ENCODE measurements at places on chromosomes 5 and 9.

- no peak for DNase-seq
Measured at GRCh38 chr9:86445671-86446070, 91.5 kb upstream of the TUT7 start.

- no peak for DNase-seq
Measured at GRCh38 chr5:93583768-93584595, 960 bp downstream of the NR2F1 start.

- DNase-seq, result no peak
Measured at GRCh38 chr5:148524721-148525120, 129.6 kb downstream of the HTR4 start.

DNA sequence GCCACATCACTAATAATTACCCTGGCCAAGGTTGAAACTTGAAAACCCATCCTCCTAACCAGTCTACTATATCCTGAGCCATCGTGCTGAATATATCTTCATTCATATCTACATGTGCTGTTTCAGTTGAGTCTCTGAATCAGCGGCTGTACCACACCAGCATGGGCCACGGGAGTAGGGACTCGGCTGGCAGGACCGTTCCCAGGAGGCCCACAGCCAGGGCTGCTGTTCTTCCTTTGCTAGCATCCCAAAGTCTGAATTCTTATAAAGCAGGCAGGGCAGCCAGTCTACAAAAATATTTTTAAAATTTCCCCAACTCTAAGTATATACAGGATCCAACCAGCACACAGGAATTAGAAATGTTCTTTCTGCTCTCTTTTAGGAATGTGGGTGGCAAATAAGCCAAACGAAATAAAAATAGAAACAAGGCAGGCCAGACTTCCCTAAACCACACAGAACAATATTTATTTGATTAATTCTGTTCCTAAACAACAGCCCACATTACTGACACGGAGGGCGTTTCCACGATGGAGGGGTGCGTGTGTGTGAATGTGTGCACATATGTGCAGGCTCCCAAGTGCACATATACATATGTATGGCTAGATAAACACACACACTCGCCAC, 42.8 kb upstream of the EQTN start:
- DNase-seq, result no peak

- DNase-seq, result no peak
Measured at GRCh38 chr5:57626703-57627102, 144.1 kb upstream of the ACTBL2 start.

GRCh38 chr5:24065779-24066178, 558.4 kb downstream of the PRDM9 start:
- DNase-seq, result no peak

- DNase-seq, result no peak
Measured at GRCh38 chr5:160496334-160496733, 74.7 kb downstream of the PTTG1 start.

DNA sequence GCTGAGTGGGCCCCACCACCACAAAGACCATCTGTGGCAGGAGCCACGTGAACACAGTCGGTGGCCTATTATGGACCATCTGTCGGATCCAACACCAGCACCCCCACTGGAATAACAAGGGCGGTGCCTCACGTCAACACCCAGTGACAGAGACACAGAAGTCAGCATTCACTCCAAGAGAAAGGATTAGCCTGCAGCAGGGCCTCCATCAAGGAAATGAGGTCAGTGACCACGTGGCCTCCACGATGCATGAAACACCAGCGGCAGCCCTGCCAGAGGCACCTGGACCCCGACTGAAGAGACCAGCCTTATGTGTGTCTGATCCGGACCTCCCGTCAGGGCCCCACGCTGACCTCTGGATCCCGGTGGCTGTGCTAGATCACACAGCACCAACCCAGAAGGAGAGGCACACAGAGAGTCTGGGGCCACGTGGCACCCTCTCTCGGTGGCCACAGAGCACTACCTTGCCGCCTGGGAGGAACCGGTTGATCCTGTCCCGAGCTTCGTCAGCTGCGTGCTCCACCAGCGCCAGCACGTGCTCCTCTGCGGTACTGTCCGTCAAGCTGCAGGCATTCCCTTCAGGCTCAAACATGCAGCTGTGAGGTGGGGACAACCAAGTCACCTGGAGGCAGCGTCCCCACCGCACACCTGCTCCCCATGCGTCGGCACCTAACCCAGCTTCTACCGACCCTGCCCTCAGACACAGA, 9.0 kb downstream of the BRD9 start:
- DNase-seq, result no peak

DNA sequence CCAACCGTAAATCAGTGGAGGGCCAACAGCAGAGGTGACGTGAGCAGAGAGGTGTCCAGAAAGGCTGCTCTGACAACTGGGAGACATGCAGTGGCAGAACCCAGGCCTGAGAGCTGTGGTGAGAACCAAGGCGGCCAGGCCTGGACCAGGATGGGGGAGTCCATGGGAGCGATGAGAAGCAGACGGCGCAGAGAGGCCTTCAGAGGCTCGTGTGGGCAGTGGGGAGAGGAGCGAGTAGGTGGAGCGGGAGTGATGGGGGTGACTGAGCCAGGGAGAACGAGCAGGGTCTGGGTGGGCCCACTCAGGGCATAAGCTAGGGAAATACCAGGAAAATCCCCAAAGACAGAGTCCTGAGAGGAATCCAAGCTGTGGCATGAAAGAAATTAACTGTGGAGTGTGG, 7.9 kb upstream of the IL3 start:
- no peak for DNase-seq

- peak; percentile 22 for DNase-seq
Measured at GRCh38 chr5:143968071-143968878, 156.3 kb downstream of the HMHB1 start.

DNA sequence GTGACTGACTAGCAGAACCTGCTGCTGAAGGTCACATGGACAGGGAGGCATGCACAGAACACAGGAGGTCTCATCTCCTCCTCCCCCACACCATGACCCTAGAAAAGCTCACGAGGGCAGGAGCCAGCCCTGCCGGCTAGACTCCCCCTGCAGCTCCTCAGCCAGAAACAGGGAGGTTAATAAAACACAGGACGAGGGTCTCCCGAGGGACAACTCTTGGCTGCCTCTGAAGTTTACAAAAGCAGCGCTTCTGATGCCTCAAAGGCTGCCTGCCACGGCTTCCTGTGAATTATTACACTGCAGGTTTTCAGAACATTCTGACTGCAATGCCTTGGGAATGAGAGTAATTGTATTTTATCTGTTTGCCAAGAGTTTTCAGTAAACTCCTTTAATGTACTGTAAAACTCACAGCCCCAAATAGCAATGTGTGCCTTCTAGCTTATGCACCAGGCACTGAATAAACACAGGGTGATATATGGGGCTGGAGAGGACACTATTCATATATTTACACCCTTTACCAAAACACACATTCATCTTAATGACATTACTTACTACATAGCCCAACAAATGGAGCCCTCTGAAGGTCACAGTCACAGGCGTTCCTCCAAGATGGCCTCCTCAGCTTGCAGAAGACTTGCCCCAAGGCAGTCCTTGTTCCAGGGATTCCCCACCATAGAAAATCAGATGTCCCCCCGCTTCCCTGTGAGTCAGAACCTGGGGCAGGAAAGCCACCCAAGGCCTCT, 83.7 kb downstream of the C5orf15 start:
- no peak for DNase-seq

DNA sequence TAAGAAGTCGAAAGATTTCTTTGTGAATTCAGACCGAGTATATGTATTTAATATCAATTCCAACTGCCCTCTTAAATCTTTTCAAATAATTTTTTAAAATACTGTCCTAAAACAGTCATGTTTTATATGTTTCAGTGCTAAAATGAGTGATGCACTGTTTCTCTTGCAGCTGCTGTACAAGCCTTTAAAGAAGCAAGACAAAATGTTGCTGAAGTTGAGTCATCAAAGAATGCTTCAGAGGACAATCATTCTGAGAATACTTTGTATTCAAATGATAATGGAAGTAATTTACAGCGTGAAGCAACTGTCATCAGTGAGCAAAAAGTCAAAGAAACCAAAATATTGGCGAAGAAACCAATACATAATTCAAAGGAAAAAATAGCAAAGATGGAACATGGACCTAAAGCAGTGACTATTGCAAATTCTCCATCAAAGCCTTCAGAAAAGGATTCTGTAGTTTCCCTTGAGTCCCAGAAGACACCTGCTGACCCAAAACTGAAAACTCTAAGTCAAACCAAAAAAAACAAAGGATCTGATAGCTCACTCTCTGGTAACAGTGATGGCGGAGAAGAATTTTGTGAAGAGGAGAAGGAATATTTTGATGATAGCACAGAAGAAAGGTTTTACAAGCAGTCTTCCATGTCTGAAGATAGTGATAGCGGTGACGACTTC, 58.0 kb downstream of the LOX start:
- no peak for DNase-seq

- no peak for DNase-seq
Measured at GRCh38 chr5:160852049-160852448, at the start of gene ATP10B. ATP10B (minus strand) TSS chr5:160852211; CDS start chr5:160688074, 164,137 bp downstream.

- no peak for DNase-seq
Measured at GRCh38 chr5:113969901-113970300, 392.0 kb upstream of the KCNN2 start.

- no peak for DNase-seq
Measured at GRCh38 chr5:43255704-43256103, 57.5 kb downstream of the HMGCS1 start.

DNA sequence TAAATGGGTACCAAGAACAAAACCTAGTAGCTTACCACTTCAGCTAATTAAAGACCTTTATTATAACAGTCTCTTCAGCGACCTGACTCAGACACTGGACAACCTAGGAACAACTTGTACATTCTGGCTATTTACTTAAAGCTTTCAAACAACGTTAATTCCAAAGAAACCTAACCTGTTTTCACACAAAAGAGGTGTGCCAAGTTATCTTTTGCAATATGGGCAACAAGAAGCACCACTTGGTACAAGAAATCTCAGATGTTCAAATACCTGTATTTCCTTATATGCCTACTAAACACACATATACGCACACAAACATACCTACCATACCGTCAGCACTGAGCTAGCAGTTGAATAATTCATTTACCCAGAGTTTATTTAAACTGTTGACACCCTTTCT, 23.0 kb downstream of the RNF145 start:
- no peak for DNase-seq

DNA sequence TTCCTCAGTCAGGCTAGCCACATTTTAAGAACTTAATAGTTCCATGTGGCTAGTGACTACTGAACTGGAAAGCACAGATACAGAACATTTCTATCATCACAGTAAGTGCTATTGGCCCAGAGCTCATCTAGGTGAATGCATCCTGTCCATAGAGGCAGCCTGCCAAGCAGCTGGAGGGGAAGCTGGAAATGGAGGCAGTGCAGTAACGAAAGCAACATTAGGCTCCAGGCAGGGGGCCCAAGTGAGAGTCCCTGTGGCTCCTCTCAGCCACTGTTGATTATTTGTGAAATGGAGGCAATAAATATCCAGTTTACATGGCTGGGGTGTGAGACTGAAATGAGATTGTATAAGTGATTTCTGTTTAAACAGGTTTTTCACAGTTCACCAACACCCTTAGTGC, 227.2 kb upstream of the KLF9 start:
- no peak for DNase-seq

DNA sequence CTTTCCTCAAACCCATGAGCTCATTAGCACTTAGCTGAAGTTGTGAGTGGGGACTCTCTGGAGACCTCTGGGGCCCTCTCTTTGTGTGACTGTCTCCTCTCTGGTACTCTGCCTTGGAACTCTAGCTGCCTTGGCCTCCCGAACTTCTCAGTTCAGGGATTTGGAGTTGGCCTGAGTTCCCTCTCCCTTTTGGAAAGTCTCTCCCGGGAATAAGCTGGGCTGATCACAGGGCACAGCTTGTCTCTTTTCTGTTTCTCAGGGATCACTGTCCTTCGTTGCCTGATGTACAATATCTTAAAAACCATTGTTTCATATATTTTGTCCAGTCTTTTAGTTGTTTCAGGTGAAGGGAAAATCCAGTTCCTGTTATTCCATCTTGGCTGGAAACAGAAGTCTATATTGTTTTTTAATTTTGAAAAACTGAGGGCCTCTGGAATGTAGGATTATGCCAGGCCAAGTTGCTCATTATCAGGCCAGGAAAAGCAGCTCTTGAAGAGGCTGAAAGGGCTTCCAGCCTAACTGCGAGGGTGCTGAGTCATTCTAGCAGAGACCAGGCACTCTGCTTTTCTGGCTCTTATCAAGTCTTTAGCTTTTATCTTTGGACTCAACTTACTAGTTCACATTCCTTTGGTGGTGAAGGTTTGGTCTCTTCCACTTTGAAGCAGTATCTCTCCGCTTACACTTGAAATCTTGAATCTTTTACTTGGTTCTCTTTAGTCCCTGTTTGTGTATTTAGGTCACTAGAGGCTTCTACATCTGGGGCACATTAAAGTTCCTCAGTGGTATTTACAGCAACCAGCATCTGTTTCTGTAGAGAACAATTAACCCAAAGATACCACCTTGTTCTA, 8.4 kb upstream of the RGS3 start:
- DNase-seq, result peak; percentile 16

DNA sequence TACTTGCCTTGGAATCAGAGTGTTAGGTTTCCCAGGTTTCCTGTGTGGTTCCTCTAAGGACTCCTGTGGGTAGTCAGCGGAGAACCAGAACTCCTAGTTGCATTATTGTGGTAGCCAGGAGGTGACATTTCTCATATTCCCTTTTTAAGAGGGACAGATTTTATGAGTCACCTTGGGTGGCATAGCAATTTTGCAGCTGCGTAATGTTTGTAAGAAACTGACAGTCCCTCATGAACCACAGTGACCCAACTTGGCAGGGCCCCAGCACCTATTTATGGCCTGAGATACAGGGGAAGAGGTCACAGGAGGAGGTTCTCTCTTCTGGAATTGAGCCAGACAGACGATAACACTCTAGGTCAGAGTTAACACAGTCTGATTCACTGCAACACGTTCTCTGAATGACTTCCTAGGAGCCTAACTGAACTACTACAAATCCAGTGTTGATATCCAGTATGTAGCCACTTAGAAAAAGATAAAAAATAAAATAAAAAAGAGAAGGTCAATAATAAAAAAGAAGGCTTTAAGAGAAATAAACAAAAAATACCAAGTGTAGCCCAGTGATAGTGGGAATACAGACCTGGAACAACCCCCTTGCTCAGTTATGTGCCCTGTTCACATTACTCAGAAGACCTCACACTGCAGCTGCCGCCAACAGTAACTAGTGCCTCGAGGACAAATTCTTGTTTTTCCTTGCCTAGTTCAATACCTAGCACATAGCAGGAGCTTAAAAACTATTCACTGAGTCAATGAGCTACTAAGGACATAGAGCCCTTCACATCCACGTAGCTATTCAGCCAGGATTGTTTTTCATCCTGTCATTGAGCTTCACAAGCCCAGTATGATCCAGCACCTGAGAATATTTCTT, 50.7 kb upstream of the VLDLR start:
- peak; percentile 79 for DNase-seq

DNA sequence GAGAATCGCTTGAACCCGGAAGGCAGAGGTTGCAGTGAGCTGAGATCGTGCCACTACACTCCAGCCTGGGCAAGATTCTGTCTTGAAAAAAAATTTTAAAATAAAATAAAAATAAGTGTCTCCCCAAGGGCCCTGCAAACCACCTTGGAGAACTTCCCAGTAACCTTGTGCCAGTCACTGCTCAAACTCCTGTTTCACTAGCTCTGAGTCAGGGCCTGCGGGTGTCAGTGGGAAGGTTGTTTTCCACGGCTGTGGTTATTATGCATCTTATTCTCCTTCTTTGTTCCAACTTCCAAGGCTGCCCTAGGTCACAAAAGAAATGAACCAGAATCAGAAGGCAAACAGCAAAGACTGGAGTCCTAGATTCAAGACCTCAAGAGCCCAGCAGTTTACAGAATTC, 246.7 kb downstream of the ADAMTSL1 start:
- no peak for DNase-seq

Data from HCT116 (cell line).